ENCODE measurements at places on chromosomes 3 and 15. TPM values are rescaled to one million over a fixed set of nuclear protein-coding genes. Genes with fewer than 3 reads are reported as not detected.
A peak's percentile ranks its signal among the peaks of the same experiment; 100 is the strongest.

- peak; percentile 52 for DNase-seq
These were observed 1.1 kb downstream of the NCKIPSD start for GRCh38 chr3:48684480-48685143.

DNA sequence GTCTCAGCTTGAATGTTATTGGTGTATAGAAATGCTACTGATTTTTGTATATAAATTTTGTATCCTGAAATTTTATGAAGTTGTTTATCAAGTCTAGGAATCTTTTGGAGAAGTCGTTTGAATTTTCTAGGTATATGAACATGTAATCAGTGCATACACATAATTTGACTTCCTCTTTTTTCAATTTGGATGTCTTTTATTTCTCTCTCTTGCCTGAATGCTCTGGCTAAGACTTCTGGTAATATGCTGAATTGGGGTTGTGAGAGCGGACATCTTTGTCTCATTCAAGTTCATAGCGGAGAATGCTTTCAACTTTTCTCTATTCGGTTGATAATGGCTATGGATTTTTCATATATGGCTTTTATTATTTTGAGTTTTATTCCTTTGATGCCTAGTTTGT is 100.9 kb upstream of the MCTP2 start:
- no peak for DNase-seq

DNA sequence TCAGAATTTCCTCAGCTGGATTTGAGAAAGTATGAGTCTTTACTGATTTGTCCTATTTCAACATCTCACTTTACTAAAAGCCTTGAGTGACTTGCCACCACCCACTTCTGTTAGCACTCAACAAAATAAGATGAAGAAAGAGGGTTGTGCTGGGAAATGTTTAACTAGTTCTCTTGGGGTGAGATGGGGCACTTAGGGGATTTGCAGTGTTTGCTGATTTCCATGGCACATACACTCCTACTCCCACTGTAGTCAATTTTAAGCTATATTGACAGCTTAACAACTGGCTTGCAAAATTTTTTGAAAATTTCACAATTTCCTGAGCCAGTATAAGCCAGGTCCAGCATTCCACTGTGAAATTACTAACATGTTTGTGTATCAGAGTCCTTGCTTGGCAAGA is 463.1 kb upstream of the ARHGEF26 start:
- no peak for DNase-seq

- no peak for DNase-seq
These were observed 118.5 kb downstream of the DPH6 start for GRCh38 chr15:35427496-35427895.

FHIT gene
- total RNA-seq, result 23.0 TPM

DNA sequence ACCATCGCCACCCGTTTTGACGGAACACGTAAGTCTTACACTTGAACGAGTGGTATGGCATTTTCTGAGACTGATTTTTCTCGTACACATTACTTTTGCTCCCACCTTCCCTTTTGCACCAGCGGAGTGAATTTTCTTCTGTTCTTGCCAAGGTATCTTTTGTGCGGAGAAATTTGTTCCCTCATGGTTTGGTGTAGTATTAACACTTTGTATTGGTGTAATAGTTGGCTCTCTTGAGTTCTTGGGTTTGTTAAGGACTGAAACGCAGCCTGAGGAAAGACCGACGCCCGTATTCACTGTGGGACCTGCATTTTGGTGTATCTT is 420 bp downstream of the KCNH8 start:
- DNase-seq, result no peak

DNA sequence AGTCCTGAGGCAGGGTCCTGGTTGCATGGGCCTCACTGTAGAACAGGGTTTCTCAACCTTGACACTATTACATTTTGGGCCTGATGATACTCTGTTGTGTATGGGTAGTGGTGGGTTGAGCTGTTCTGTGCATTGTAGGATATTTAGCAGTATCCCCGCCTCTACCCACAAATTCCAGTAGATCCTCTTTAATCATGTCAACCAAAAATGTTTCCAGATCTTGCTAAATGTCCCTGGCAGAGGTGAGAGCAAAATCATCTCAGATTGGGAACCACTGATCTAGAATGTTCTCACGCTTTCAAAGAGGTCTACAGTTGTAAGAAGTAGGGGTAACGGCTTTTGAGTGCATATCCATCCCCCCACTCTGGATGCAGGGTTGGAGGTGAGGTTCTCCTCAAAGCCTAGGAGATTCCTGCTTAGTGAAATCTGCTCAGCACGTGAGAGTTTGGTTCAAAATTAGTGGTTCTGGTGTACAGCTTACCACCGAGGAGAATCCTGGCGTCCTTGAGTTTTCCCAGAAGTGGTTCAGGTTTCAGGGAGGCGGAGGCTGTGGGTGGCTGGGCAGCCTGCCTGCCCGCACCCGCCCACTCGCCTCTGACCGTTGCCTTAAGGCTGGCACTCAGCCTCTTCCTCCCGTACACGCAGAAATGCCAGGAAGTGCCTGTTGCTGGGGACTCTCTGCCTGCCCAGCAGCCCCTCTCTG is 5.3 kb downstream of the ACVR2B start:
- DNase-seq, result no peak

DNA sequence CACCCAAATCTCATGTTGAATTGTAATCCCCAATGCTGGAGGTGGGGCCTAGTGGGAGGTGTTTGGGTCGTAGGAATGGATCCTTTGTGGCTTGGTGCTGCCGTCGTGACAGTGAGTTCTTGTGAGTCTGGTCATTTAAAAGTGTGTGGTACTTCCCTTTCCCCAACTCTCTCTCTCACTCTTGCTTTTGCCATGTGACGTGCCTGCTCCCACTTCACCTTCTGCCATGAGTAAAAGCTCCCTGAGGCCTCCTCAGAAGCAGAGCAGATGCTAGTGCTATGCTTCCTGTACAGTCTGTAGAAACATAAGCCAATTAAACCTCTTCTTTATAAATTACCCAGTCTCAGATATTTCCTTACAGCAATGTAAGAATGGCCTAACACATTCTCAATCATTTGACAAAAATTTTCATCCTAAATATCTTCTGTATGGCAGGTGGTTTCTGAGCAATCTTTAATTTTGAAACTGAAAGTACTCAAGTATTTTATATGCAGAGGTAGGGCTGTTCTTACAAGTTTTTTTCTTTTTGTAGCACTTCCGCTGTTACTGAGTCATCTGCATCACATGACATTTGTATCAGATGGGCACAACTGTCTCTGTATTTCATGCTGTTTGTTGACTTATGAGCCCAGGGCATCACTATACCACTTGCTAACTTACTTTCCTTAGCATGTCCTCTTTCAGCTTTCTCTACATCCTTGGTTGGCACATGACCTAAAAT is 8.8 kb downstream of the RPL39L start:
- DNase-seq, result no peak
